NCI-H510A treated with DMSO at 0.1 percent for 48 hours (cell line): ENCODE measurements at places on chromosomes 2 and 18.

DNA sequence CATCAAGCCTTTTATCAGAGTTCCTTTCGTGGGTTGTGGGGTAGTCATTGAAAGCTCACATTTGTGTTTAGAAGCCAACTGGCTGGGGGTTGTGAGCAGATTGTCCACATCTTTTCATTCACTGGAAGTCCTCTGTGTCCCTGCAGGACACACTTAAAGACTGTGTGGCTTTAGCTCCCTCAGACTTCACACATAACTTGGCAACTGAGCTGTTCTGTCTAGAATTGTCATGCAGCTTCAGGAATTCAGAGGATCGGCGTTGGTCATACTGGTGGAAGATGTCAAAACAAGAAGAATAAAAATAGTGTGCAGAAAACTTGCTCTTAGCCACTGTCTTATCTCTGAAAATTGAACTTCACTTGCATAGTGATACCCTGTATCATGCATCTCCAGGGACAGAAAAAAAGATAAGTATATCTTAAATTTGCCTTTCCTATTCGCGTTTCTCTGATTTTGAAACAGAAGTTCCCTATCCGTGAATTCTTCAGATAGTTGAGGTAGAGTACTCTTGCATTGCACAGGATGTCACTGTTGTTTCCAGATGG, 49.6 kb downstream of the TRAPPC12 start:
- DNase-seq = no peak

GRCh38 chr2:218310853-218311540, 18.7 kb upstream of the TMBIM1 start:
- no peak for DNase-seq

DNA sequence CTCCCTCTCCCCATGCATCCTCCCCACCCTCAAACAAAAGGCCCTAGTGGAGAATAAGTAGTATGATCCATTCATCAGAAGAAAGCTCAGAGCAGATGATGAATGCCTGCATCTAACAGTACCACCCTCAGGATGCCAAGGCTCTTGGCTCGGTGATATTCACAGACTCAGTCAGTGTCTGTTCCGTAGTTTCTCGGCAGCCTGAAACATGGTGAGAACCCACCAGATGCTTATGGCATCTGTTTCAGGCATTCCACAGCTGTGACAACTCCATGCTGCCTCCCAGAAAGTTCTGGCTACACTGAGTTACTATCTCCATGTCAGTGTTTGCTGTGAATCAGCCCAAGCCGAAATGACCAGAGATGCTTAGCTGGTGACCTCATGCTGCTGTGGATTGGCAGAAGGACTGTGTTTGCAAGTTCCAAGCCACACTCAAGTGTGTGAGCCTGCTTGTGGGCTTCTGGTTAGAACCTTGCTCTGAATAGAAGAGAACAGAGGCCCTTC, 83.9 kb downstream of the WDSUB1 start:
- no peak for DNase-seq

GRCh38 chr2:196316050-196316430, 144.7 kb upstream of the STK17B start:
- no peak for DNase-seq

GRCh38 chr2:51068237-51068636, 36.3 kb upstream of the NRXN1 start:
- DNase-seq = no peak

DNA sequence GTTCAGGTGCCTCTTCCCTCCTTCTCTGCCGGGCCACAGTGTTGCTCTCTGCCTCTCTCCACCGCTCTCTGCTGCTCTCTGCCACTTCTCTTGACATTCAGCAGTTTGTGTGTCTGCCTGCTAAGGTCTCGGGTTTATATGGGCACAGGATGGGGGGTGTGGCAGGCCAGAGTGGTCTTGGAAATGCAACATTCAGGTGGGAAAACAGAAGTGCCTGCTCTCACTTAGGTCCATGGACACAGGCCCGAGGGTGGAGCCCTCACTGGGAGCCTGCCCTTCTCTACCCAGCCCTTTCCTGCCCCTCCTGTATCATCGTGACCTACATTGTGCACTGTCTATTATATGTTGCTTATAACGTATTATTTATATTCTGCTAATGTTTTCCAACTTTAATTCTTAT, 120.8 kb upstream of the TMEM18 start:
- DNase-seq = no peak

DNA sequence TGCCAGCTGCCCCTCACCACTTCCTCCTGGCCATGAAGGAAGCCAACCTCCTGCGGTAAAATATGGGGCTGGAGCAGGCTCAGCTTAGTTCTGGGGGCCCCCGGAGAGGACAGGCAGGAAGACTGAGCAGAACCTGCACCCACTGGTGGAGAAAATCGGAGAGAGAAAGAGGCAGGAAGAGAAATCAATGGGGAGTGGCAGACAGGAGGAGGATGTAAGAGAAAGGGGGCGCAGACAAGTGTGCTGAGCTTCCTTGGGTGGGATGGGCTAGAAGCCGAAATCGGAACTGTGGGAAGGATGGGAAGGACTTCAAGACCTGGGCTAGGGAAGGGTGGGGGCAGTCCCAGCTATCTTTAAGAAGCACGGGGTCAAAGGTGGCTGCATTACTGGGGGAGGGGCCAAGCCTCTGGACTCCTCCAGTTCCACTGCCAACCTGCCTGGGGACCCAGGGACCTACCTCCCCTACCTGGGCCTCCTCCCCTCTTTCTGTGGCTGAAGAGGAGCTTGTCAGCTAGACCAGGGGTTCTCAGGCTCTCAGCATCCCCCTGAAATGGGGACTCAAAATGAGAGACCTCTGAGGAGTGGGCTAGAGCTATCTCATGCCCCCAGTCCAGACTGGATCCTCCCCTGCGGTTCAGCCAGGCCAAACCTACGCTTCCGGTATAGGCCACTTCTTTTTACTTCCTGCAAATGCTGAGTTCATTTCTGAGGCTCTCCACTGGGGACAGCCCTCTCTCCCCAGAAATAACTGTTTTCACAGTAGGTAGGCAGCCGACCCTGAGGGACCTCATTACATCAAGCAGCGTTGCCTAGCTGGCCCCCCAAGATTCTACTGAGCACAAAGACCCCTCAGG, 33.6 kb upstream of the B3GNT7 start:
- no peak for DNase-seq

DNA sequence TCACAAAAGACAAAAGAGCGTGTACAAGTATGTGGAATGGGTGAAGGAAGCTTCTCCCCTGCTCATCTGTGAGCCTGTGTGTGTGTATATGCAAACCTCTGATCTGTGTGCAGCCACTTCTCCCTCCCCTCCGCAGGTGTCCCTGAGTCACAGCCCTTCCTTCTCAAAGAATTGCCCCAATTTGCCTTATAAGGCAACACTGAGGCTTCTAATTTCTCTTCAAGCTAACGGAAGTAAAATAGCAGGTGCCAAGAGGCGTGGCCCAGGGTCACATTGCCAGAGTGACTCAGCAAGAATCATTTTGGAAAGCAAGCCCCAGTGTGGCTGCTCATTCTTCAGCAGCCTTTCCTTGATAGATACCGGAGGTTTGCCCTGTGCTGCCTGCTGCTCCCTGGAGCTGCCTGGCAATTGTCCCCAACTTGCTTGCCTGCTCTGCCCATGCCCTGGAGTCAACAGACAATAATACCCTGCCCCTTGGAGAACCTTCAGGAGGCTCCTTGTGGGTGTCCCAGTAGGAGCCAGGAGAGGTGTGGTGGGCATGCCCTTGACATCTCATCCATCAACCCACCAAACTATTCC, 37.3 kb upstream of the BMP10 start:
- peak; percentile 46 for DNase-seq

DNA sequence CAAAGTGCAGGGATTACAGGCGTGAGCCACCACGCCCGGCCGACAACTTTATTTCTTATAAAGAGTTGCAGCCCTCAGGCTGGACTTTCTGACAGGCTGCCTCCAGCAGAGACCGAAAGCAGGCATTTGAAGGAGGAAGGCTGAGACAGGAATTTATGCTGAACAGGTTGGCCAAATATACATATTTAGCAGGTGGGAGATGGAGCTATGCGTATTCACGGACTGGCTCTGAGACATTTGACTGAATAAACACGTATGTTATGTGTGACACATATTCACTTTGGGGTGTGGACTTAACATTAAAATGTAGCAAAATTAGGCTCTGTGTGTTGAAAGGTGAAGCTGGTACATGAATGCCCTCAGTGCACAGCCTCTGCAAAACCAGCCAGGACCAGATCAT, 65.9 kb downstream of the SNTG2 start:
- DNase-seq = no peak

DNA sequence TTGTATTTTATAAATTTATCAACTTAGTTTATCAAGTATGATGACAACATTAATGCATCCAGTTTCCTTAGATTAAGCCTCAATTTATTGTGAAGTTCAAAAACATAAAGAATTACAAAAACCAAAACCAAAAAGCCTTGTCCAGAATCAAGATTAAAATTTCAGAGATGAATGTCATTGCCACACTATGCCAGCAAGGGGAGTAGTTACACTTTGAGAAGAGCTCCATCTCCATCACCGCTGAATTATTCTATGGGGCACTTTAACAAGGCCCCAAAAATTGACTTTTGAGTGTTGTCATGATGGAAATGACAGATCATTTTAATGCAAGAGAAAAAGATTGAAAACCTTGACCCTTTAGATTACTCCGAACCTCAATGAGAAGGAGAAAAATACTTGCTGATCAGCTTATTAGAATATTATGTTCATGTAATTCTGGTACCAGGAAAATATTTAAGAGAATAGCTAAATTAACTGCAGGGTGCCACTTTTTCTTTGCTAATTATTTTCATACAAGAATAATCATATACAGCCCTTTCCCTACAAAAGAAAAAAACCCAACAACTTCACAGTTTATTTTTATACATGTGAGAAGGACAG, 152.5 kb upstream of the AQP4 start:
- DNase-seq = peak; percentile 36

DNA sequence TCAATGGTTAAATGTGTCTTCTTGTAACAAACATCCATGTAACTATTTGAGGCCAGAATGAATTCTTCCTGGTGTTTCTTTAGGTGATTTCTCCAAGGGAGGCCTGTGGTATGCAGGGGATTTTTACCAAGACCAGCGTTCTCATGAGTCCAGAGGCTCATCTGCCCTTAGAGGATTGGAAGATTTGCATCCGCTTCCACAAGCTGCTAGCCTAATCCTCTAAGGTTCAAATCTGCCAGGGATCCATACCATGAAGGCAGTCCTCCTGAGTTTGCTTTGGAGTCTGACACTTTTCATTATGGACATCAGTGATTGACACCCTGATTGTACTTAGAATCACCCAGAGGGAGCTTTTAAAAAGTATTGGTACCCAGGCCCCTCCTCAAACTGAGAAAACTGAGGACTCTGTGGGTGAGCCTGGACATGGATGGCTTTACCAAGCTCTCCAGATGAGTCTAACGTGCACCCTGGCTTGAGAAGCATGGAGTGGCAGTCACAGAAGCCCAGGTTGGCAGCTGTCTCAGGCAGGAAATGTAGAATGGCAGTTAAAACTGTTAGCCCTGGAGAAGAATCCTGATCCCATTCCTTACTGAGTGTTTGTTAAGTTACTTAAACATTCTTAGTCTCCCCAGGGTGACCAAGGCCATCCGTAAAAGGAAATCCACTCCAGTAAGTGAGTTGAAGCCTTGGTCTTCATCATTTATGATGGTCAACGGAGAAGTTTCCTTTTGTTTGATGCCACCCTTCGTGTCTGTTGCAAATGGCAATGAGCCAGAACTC, 95.3 kb upstream of the RMDN2 start:
- peak; percentile 24 for DNase-seq

GRCh38 chr2:73075477-73076373, 4.2 kb upstream of the SFXN5 start:
- DNase-seq = no peak

GRCh38 chr2:67716895-67717396, 319.8 kb downstream of the ETAA1 start:
- DNase-seq = no peak

DNA sequence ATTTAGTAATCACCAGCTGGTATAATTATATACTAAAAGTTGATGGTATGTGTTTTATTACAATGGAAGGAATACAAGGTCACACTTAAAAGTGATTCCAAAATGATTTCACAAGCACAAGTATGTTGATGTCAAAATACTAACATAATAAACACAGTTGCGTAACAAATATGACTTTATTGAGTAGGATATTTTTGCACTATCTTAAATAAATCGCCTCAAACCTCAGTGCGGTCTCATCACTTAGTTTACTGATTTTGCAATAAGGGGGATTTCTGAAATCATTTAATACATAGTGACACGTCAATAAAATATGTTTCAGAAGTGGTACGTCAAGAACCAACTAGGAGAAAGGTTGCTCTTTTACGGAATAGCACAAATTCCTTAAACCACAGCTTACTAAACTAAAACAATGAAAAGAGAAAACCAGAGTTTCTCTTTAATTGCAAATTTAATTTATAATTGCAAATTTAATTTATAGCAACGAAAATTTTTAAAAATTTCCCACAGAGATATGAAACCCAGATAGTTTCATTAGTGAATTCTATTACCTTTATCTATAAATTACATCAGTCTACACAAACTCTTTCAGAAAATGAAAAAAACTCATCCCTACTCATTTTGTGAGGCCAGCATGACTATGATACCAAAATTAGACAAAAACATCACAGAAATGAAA, 304.0 kb upstream of the REG3G start:
- no peak for DNase-seq

DNA sequence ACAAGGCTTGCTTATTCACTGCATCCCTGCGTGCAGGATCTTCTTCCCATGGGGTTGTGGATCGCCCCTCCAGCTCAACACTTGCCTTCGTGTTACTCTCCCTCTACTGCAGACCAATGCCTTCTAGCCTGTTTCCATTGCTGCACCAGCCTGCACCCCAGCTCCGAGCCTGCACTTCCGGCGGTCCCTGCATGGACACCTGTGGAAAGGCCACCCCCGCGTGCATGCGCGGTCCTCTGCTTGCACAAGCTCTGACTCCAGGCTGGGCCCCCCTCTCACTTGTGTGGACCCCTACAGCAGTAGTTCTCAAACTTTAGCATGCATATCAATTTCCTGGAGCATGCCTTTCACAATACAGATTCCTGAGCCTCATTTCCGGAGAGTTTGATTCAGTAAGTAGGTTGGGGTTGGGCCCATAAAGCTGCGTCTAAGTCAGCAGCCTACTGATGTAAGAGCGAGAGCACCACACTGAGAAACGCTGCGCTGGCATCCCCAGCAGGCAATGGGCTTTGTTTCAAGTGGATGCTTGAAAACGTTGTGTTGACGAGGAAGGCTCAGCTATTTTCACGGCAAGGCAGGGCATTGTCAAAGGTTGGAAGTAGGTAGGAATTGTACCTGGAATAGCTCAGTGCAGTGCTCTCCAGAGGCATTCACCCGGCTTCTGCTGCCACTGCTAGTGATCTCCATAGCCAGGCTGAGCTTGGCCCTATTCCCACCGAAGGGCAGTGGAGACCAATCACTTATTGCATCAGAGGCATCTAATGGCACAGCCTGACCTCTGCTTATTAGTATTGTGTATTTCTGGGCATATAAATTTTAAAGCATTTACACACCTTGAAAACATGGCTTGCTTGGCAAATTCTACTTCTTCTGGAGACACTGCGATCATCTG, 32.6 kb downstream of the CREG2 start:
- DNase-seq = no peak

GRCh38 chr2:47239119-47239969, 84.2 kb upstream of the STPG4 start:
- DNase-seq = no peak

GRCh38 chr18:63765837-63766236, 9.4 kb upstream of the SERPINB7 start:
- no peak for DNase-seq
